Cardiac atrium fibroblast (primary cell): ENCODE measurements at places on chromosomes 2 and 18. TPM values are rescaled to one million over a fixed set of nuclear protein-coding genes. Genes with fewer than 3 reads are reported as not detected.

The GYPC gene
- total RNA-seq: 73.3 and 110 TPM in 2 replicates

The DCC gene
- total RNA-seq: 0.36 and 0.49 TPM in 2 replicates

The PCARE gene
- not detected in 2 replicates for total RNA-seq

The LRRTM4 gene
- total RNA-seq: not detected in 2 replicates
